ENCODE measurements at places on chromosomes 3 and 15.

DNA sequence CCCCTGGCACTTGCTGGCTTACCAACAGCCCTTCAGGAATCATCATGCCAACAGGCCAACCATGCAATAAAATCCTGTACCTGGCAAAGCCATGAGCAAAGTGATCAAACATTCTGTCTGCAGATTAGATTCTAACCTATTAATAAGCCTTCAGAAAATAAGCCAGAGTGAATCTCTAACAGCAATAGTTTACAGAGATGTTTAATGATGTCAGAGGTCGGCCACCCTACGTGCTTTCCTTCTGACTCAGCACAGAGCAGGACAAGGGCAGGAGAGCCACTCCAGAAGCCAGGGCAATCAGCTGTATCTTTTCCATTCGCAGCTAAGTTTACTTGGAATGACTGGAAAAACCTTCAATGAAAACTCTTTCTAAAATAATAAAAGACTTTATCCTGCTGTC lies 13.1 kb downstream of the COL8A1 start:
- DNase-seq = no peak

DNA sequence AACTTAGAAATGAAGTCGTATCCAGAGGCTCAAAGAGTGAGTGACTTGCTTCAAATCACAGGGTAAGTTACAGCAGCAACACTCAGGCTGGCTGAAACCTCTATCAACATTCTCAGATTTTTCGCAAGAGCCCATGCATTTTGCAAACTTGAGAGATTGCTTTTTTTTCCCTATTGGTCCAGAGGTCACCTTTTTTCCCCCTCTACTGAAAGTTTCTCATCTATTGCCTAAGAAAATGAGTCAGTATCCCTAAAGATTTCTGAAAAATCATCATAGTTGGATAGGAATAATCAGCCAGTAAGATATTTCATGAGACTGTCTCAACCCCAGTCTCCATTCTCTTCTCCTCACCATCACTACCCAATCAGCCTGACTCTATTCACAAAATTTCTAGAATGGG lies 410.6 kb downstream of the FOXP1 start:
- peak; percentile 50 for DNase-seq

DNA sequence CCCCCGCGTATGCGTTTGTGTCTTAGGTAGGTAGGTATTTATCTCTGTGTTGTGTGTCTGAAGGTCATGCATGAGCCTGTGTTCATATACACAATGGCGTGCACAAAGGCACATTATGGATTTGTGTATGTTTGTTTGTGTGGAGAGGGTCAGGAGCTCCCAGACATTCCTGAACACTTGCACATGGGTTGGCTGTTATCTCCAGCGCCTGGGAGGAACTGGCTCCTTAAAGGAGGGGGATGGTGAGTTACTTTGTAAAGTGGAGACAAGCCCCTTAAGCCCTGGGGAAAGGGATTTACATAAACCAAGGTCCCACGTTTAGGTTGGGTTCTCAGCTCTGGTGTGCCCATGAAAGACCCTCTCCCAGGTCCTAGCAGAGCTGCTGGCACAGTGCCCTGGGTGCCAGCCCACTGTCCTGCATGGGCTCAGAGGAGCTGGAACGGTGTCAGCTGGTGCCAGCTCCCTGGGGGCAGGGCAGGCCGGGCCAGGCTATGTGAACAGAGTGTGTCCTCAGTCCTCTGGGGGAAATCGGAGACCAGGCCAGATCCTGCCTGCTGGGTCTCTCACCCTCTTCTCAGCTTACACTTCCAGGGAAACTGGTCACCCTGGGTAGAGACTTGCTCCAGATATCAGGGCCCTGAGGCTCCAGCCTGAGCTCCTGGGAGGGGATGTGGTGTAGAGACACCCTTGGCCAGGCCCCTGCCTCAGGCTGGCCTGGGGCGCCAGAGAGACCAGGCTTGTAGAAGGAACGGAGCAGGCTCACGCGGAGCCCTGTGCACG lies 25.1 kb downstream of the SNX33 start:
- no peak for DNase-seq

GRCh38 chr15:83844742-83845141 lies 190.8 kb downstream of the ADAMTSL3 start:
- DNase-seq = no peak

GRCh38 chr3:37995652-37996641 lies 5.4 kb downstream of the VILL start:
- no peak for DNase-seq

GRCh38 chr15:36932070-36932469 lies 168.3 kb downstream of the MEIS2 start:
- DNase-seq = no peak

- no peak for DNase-seq
These were observed 17.7 kb downstream of the TICRR start for GRCh38 chr15:89593018-89593417.

GRCh38 chr15:57216288-57216687 lies 160.0 kb upstream of the CGNL1 start:
- peak; percentile 17 for DNase-seq

- no peak for DNase-seq
These were observed 148.2 kb downstream of the PDE8A start for GRCh38 chr15:85129881-85130280.

DNA sequence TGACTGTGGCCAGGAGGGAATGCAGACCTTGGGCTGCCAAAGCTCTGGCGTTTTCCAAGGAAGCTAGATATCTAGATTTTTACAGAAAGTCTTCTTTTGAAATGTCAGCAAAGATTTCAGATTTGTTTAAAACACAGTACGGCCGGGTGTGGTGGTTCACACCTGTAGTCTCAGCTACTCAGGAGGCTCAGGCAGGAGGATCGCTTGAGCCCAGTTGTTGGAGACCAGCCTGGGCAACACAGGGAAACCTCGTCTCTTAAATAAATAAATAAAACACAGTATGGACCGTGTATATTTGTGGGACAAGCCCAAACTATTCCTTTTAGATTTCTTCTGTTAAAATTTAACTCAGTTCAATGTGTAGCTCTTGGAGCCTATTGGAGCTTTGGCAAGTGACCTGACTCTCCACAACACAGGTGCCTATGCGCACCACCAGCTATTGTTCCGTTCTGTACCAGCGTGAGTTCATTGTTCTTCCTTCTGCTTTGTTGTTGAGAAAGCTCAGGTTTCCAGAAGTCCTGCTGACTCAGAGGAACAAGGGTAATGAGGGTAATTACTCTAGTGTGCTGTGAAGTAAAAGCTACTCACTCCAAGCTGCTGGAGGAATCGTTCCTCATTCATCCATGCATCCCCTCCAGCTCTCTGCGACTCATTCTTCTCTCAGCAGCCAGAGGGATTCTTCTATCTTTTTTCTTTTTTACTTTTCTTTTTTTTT lies 73.1 kb upstream of the SLC6A6 start:
- DNase-seq = peak; percentile 61

DNA sequence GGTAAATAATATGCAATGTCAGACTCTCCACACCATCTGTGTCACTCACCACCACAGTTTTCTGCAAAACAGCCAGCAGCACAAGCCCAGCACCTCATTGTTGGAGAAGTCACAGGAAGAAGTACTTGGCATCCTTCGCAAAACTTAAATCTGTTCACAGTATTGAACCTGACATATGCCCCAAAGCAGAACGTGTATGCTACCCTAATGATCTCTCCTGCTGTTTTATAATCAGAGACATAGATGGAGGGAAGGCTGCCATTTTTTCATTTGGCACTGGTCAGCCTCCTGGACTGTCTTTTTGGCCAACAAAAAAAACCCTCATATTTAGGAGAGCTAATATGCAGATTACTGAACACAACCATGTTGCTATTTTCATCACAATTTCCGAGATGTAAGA lies 1272.9 kb downstream of the ROBO1 start:
- no peak for DNase-seq

GRCh38 chr3:121649645-121650044 lies 11.1 kb downstream of the HCLS1 start:
- no peak for DNase-seq

- no peak for DNase-seq
These were observed 366.3 kb downstream of the TIGIT start for GRCh38 chr3:114660124-114660523.

Measured in suppressor macrophage treated with lipopolysaccharide for 1 hour (primary cell).